ENCODE measurements at places on chromosomes 7 and 10.

- no peak for DNase-seq
Observed at GRCh38 chr7:10734595-10734994, 239.1 kb upstream of the PHF14 start.

- DNase-seq: no peak
Observed at GRCh38 chr10:43084812-43085211, 7.9 kb downstream of the RET start.

DNA sequence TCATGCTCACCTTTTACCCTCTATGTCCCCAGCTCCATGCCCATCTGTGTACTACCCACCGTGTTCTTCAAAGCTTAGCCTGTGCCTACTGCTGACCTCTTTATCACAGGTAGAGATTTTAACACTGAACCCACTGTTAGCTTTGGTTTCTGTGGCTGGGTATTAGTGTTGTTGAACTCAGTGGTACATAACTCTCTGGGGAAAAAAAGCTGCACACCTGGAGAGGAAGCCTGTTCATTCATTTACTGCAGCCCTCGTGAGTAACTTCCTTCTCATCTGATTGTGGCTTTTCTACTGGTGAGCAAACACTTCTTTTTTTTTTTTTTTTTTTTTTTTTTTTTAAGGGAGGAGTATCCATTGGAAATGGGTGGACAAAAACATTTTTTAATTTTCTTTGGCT, 326.3 kb downstream of the CCSER2 start:
- no peak for DNase-seq

DNA sequence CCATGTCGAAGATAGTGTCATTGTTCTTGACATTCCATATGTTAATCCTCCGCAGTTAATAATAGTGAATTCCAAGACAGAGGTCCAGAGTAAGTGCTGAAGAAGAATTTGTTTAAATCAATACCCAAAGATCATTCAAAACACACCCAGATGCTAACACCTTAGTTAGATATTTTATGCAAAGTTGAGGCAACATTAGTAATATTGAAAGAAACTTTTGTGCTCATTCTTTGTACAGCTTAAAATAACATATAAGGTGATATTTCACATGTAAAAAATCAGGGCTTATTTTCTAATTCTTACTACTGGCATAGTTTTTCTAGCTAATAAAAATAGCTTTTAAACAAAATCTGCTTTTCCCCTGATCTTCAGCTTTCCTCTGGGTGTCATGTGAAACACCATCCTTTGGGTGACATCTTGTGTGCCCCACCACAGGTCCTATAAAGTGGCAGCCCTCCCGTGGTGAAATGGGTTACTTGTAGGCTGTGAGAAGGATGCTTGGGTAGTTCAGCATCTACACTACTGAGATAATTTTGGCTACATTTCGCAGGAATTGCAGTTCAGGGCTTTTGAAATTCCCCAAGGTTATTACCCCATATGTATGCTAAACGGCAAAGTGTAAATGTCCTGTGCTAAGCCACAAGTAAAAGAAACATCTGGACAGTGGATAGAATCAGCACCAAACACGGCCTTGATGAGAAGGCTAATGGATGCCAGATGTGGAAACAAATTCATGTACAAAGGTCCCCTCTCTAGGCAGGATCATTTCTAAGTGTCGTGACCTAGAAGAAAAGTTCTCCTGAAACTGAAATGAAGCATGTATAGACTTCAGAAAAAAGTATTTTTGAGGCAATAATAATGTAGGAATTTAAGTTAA, 105.4 kb downstream of the GRM3 start:
- DNase-seq: no peak

DNA sequence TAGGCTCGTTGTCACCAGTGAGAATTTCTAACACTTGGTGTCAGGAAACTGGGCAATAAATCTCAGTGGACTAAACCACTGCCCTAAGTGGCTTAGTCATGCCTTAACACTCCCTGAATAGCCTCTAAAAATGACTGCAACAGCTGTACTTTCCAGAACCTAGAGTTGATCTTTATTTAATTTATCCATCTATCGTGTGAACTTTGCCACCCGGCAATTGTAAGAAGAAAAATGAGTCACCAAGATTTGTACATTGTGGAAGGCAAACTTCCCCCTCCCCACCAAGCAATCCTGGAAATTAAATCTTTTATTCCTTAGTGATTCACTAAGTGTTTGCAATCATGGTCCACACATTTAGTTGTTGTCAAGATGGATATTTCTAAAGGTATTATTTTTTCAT, 47.1 kb downstream of the NXPH1 start:
- DNase-seq: no peak

DNA sequence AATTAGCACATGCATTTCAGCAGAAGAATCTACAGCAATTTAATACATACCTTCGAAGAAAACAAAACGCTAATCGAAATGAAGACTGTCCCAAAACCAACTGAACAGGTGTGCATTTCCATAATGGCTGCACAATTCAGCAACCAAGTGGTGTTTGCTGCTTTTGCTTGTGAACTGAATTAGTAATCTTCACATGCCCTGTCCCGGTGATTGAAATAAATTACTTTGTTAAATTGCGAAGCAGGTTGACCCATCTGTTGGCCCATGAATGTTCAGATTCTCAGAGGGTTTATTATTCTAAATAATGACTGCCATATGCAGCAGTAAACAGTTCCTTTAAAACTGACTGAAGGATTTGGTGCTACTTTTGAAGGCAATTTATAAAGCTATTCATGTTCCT, 445.2 kb upstream of the NFE2L3 start:
- DNase-seq: no peak

- no peak for DNase-seq
Observed at GRCh38 chr7:127587663-127588018, 570 bp upstream of the ARF5 start.

- no peak for DNase-seq
Observed at GRCh38 chr10:60706146-60706545, 72.1 kb upstream of the CDK1 start.

DNA sequence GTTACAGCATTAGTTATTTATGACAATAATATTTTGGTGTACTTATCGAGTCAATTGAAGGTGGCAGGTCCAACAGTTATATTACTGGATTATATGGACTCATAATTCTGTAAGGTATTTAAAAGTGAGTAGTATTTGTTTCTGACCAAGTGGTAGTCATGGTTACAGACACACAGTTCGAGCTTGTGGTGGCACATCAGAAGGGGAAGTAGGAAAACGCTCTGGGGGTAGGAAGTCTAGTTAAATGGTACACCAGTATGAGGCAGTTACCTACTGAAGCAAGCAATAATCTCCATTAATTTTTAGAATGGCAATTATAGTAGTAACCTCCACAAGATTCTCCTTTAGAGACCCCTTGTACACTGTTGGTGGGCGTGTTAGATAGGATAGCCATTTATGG, 541.2 kb downstream of the ETV1 start:
- no peak for DNase-seq
